Fibroblast of the aortic adventitia (primary cell): ENCODE measurements at places on chromosomes 2 and 18. TPM values are rescaled to one million over a fixed set of nuclear protein-coding genes. Genes with fewer than 3 reads are reported as not detected.

Gene IL36A
- total RNA-seq, result 2.0 TPM in 1 of 2 replicates, not detected in the other

Gene LRRTM1
- total RNA-seq, result 0.09 TPM in 1 of 2 replicates, not detected in the other

Gene MC2R
- not detected in 2 replicates for total RNA-seq

Gene SFT2D3
- 3.5 and 7.0 TPM in 2 replicates for total RNA-seq

Gene LYPD1
- 0.74 and 25.2 TPM in 2 replicates for total RNA-seq

Gene UGT1A3
- total RNA-seq, result not detected in 2 replicates

Gene TNS1
- 54.5 and 116 TPM in 2 replicates for total RNA-seq

Gene SLC9A2
- total RNA-seq, result under 0.01 TPM in 1 of 2 replicates, not detected in the other

Gene CHST10
- total RNA-seq, result 10.2 and 11.0 TPM in 2 replicates

Gene MRO
- total RNA-seq, result under 0.01 and 6.5 TPM in 2 replicates

Gene DCDC2C
- total RNA-seq, result not detected in 2 replicates

Gene GPR45
- total RNA-seq, result not detected in 2 replicates

Gene SNX17
- total RNA-seq, result 102 and 125 TPM in 2 replicates

Gene SERPINB10
- total RNA-seq, result not detected in 2 replicates

Gene SLC35F5
- 164 and 174 TPM in 2 replicates for total RNA-seq

Gene C1QL2
- not detected in 2 replicates for total RNA-seq

Gene SULT1C4
- 0.33 TPM in 1 of 2 replicates, not detected in the other for total RNA-seq

Gene CCL20
- not detected in 2 replicates for total RNA-seq

Gene SKA1
- total RNA-seq, result 3.0 and 29.5 TPM in 2 replicates

Gene ARHGAP15
- not detected in 2 replicates for total RNA-seq
